ENCODE measurements at places on chromosomes 12 and 14. TPM values are rescaled to one million over a fixed set of nuclear protein-coding genes. Genes with fewer than 3 reads are reported as not detected.

AQP6 gene
- polyA plus RNA-seq = 0.31 TPM

DNA sequence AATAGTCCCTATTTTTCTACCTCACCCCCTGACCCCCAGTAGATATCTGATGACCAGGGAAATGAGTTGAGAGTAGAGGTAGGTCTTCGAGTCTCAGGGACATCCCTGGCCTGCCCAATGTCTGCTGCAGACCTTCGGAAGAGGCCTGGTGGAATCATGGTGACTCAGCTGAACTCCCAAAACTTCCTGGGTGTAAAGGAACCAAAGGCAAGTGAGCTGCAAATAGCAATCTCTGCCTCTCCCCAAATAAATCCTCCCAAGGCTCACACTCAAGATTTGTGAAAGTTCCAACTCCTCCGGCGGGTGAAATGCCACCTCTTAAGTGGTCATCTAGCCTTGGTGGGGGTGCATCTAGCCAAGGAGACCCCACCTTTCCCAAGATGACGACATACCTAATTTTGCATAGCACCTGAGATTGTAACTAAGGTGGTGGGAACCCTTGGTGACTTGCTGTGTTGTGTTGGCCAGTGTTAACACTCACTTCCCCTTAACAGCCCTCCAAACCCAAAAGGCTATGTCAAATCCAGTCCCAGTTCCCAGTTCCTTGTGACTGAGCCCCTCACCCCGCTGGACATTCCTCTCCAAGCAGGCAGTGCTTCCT is 6.3 kb downstream of the ZFP36L1 start:
- DNase-seq = no peak

GRCh38 chr12:57529831-57530230 is 7.2 kb downstream of the MBD6 start:
- no peak for DNase-seq

GRCh38 chr14:71579331-71579730 is 352.9 kb upstream of the RGS6 start:
- no peak for DNase-seq

GRCh38 chr12:132954471-132955048 is 1.5 kb downstream of the ZNF605 start:
- DNase-seq = no peak

DNA sequence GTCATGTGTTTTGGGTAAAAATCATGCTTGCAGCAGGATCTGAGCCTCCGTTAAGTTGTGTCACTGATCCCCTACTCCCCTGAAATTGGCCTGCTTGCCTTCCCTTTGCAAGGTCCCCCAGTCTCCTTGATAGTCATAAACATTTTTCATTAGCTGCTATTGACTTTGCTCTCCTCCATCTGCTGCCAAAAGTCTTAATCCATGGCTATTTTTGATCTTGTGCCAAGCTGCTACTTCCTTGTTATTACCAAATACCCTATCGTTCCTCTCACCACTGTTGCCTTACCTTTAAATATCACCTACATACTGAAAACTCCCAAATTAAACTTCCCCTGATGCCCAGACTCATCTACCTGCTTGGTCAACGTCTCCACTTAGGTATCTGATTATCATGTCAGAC is 148.3 kb downstream of the PHLDA1 start:
- DNase-seq = peak; percentile 54

- DNase-seq = no peak
Measured at GRCh38 chr12:130299574-130299973, 38.1 kb upstream of the PIWIL1 start.

GRCh38 chr14:104665657-104666522 is 23.5 kb upstream of the INF2 start:
- peak; percentile 69 for DNase-seq

All from small intestine (tissue), 16 donors.